ENCODE measurements at places on chromosomes 2 and 18.

- DNase-seq = no peak
These were observed 55.0 kb upstream of the SERPINB2 start for GRCh38 chr18:63832470-63832869.

- DNase-seq = no peak
These were observed 5.6 kb downstream of the ESPNL start for GRCh38 chr2:238105506-238106338.

DNA sequence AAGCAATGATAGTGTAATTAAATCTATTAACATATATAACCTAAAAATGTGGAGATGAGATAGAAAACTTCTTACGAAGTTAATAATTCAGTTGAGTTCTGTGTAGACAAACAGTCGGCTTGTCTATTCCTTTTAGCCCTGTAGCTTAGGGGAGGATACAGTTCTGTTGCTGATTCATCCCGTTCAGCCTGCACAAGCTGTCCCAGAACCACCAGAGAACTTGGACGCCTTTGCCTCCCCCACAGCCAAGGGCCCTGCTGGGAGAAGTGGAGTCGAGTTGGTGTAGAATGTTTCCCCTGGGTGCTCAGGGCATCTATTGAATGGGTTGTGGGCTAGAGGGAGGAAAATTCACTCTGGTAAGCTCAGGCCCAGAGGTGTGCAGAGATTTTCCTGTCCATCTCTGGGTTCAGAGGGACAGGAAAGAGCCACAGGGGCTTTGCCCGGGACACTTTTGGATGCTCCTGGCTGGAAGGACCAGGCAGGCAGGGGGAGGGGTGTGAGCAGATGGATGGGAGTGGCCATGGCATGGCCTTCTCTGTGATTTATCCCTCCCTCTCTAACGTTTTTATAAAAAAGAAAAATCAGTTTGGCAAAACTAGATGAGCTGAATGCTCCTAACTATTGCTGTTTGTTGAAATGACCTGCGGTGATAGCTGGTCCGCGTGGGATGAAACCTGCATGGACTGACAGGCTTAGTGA lies 42.8 kb upstream of the GALR1 start:
- DNase-seq = no peak

GRCh38 chr18:11887328-11888128 lies 20.6 kb downstream of the MPPE1 start:
- DNase-seq = no peak

GRCh38 chr2:19916385-19916950 lies 14.7 kb upstream of the TTC32 start:
- no peak for DNase-seq

- no peak for DNase-seq
These were observed 3.1 kb downstream of the NFE2L2 start for GRCh38 chr2:177261116-177262060.

GRCh38 chr2:224195925-224196571 lies 157.0 kb upstream of the SERPINE2 start:
- DNase-seq = no peak

All from GF-D8 (cell line).